ENCODE measurements at places on chromosomes 5 and 9.

DNA sequence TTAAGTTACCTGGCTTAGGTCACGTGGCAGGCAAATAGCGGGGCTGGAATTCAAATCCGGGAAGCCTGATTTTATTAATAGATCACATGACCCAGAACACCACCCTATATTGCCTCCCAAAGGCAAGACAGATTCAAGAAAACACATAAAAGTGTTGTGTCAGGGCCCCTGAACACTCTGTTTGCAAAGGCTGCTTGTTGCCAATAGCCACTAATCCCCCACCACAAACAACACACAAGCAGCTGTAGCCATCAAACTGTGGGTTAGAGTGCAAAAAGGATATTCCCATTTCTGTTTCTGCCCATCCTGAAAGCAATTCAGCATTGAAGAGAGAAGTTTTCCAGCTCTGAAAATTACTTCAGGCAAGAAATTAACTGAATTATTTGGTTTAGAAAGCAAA lies 358.9 kb upstream of the RFX3 start:
- DNase-seq, result no peak

DNA sequence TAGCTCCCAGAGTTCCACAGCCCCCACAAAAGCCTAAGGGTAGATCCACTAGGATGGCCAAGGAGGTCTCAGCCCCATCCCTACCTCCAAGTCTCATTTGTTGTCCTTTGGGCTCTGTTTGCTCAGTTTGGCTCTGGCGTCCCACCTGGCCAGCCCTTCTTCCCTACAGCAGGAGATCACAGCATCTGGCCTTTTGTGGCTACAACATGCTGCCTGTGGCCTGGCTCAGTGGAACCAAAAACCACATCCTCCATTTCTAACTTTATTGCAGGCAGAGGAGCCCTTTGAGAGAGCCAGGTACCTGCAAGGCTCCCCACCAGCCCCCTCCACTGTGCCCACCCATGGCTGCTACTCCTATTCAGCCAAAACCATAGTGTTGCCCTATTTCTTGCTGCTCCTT lies 11.4 kb downstream of the JADE2 start:
- DNase-seq, result no peak

DNA sequence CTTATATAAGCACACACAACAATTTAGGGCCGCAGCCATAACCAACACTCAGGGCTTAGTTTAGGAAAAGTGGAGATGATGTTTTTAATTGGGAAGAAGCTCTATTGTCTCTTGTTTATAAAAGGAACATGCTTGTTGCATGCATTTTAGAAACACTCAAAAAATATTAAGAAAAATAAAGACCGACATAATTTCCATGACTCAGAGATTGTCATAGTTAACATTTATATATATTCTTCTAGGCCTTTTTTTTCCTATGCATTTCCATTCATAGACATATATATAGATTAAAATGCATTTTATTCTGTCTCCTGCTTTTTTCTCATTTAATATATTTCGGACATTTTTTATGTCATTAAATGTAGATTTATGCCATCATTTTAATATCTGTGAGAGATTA lies 13.6 kb upstream of the ARSI start:
- no peak for DNase-seq

- DNase-seq, result no peak
Measured at GRCh38 chr9:15268317-15268716, 38.7 kb downstream of the TTC39B start.

GRCh38 chr5:270340-270739 lies 1.1 kb upstream of the PDCD6 start:
- DNase-seq, result no peak

DNA sequence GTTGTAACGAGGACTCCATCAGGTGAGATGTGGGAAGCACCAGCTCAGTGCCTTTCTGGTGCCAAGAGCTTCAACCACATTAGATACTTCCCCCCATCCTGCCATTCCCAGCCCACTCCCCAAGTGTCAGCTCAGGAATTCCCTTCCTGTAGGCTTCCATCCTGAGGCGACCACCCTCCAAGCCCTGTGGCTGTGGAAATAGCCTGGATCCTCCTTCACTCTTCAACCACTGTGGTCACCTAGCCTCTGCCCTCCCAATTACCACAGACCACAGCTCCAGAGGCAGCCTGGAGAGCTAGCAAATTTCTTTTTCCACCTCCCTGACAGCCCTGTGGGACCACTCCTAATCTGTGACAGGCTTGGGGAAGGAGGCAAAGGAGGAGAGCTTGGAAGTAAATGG lies 219.8 kb upstream of the MAP3K1 start:
- DNase-seq, result no peak

DNA sequence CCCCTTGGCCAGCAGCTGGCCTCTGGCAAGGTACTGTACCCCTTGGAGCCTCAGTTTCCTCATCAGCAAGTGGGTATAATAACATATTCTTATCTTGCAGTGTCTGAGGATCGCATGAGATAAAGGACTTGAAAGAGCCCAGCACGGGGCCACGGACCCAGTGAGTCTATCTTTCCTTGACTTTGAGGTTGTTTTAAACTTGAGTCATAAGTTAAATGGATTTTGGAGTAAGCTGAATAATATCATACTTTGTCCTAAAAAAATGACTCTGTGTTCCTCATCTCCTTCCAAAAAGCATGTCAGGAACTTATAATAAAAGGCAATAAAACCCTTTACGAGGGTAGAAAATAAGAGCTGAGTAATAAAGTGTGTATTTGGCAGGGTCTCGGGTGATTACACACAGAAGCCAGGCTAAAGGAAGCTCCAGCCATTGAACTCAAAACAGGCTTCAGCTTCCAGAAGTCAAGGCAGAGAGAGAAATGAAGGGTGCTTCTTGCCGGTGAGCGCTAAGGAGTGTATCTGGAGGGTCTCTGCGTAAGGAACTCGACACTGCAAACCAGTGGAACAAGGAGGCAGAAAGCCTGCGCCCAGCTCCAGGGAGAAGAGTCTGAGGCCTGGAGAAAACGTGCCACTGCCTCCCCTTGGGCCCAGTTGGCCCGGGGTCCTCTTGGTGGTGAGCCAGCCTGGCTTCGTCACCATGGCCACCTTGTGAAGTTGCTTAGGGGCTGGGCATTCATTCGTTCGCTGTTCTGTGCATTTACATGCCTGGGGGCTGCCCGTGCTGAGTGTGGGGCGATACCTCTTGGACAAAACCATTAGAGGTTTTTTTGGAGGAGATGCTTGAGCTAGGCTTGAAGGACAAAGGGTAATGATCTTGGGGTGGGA lies 72.4 kb upstream of the PHYKPL start:
- DNase-seq, result no peak

- DNase-seq, result no peak
Measured at GRCh38 chr5:3994628-3995027, 399.0 kb downstream of the IRX1 start.

DNA sequence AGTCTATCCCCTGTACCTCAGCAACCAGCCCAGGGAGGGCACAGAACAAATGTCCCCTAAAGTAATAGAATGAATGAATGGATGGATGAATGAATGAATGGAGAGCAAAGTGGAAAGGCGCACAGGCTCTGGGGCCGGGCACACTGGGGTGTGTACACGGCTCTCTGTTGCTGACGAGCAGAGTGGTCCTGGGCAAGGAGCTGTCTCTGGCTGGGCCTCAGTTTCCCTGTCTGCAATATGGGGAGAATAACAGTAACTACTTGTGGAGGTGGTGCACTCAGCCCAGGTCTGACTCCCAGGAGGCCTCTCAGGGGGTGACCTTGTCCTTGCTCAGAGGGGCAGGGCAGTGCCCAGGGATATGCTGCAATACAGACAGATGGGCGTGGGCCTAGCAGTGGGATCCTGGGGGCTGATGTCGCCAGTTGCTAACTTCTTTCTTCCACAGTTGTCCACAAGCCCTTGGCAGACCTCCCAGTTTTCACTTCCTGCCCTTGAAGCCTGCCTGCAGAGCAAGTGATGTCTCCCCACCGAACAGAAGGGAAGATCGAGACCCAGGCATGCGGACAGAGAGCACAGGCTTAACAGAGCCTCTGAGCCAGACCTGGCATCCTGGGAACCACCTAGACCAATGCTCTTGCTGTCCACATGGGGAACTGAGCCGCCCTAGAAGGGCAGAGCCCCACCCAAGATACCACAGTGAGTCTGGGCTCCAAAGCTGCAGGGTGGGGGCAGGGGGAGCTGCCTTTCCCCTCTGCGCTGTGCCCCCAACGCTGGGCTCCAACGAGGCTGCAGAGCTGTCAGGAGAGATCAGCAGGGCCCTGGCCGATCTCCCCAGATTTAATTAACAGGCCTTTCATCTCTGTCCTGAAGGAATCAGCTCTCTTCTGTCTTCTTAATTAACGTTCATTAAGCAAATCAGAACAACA lies 13.6 kb upstream of the LAMC3 start:
- DNase-seq, result no peak

DNA sequence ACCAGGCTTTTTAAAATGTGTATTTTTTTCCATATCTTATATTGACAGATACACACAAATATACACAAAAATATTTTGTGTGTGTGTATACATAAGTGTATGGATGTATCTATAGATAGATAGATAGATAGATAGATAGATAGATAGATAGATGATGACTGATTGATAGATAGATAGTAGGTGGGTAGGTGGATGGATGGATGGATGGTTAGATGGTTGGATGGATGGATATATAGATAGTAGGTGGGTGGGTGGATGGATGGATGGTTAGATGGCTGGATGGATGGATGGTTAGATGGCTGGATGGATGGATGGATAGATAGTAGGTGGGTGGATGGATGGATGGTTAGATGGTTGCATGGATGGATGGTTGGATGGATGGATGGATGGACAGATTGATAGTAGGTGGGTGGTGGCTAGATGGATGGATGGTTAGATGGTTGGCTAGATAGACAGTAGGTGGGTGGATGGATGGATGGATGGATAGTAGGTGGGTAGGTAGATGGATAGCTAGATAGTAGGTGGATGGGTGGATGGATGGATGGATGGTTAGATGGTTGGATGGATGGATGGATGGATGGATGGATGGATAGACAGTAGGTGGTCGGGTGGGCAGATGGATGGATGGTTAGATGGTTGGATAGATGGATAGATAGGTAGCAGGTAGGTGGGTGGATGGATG lies 156.2 kb downstream of the NR3C1 start:
- no peak for DNase-seq

GRCh38 chr9:90526386-90526785 lies 116.2 kb downstream of the DIRAS2 start:
- DNase-seq, result no peak

- DNase-seq, result peak; percentile 76
Measured at GRCh38 chr9:137113385-137114159, 961 bp downstream of the DPP7 start.

- DNase-seq, result no peak
Measured at GRCh38 chr5:35246411-35246810, 16.1 kb upstream of the PRLR start.

DNA sequence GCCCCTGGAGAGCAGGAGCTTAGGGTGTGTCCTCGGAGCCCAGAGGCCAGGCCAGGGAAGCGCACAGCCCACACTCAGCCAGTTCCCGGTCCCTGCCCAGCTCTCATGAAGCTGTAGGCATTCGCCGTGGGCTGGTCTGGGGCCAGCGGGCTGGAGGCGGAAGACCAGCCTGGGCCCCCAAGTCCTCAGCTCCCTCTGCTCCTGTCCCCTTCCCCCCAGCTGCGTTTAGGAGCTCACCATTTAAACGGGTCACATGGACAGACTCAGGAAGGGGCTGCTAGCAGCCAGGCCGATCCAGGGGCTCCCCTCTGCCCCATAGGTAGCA lies 17.4 kb downstream of the DNLZ start:
- no peak for DNase-seq

DNA sequence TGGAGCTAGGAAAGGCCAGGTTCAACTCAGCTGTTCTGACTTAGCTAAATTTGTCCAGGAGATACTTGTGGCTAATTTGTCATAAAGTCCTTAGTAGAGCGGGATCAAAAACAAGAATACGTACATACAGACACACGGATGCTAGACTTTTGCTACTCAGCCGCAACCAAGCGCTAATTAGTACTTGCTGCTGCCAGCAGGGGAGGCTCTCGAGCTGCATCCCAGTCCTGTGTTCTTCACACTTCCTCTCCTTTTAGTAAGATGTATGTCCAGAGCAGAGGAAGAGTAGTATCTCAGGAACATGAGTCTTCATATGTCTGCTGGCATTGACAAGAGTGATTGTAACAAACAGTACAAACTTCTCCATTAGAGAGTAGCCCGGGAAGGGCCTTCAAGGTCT lies 58.3 kb downstream of the CYFIP2 start:
- no peak for DNase-seq

GRCh38 chr5:92641031-92641962 lies 939.7 kb downstream of the NR2F1-AS1 start:
- DNase-seq, result no peak

DNA sequence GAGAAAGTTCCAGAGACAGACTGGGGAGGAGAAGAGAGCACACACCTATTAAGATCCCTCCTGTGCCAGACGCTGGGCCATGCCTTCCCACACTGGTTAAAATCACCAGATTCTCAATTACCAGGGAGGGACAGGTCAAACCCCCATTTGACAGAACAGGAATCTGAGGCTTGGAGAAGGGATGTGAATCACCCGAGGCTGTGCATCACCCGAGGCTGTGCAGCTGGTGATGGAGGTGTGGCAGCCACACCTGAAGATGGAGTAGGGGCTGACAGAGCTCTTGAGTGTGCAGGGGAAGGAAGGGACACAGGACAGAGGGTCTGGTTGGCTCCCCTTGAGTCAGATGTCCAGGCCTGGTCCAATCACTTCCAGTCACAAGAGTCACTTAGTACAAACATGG lies 70.6 kb downstream of the LMX1B start:
- DNase-seq, result no peak

GRCh38 chr5:73596705-73597328 lies 29.2 kb upstream of the ARHGEF28 start:
- DNase-seq, result no peak

Measured in GM13976 (cell line).